ENCODE measurements at places on chromosomes 4 and X.

DNA sequence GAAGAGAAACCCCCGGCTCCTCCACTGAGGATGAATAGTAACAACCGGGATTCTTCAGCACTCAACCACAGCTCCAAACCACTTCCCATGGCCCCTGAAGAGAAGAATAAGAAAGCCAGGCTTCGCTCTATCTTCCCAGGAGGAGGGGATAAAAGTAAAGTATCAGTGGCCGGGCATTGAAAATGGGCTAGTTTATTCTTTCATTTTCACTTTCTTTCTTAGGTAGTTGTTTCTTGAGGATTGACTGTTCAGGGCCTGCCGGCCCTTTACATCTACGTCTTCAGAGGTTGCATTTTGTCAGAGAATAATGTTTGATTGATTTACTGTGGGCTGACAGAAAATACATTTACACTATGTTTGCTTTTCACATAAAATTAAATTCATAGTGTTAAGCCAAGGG, 27.1 kb downstream of the PAK3 start:
- DNase-seq = no peak

- DNase-seq = no peak
Observed at GRCh38 chr4:3384771-3385710, 56.7 kb upstream of the HGFAC start.

DNA sequence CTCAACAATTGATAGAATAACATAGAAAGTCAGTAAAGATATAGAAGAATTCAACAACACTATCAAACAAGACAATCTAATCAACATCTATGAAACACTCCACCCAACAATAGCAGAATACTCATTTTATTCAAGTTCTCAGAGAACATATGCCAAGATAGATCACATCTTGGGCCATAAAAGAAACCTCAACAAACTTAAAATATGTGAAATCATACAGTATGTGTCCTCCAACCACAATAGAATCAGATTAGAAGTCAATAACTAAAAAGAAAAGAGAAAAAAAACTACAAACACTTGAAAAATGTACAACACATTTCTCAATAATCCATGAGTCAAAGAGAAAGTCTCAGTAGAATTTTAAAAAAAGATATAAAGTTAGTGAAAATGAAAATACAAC, 78.6 kb upstream of the LDB2 start:
- no peak for DNase-seq

- no peak for DNase-seq
Observed at GRCh38 chrX:15413101-15413500, 28.9 kb upstream of the VEGFD start.

DNA sequence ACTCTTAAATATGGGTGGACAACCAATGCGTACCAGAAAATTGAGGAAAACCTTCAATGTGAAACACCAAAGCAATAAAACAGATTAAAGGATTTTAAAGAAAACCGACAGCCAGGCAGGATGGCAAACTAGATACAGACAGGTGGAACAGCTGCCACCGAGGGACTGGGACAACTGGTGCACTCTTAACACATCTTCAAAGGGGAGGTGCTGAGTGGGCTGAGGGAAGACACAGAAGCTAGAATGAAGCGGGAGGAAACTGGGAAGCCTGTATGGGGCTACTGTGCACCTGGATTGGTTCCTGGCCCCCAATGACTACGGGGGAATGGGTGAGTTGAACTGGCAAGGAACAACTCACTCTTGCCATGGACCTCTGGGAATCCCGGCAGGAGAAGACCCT, 20.7 kb downstream of the ZNF280C start:
- no peak for DNase-seq

DNA sequence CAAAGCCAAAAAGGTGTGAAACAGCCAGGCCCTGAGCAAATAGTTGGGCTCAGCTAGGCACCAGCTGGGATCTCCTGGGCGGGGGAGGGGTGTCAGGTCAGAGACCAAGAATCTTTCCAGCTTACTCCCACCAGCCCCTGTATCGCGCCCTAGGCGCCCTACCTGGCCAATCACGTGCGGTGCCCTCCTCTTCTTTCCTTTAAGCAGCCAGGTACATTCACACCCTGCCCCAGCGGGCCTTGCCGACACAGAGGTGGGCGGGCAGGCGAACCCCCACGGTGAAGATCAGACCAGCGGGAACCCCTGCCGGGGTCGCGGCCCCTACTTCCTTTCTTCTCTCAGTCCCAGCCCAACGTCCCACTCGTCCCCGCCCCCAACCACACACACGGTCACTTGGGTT, 9.1 kb downstream of the ARHGAP36 start:
- no peak for DNase-seq

- no peak for DNase-seq
Observed at GRCh38 chrX:46673620-46674359, 85.1 kb downstream of the SLC9A7 start.

- no peak for DNase-seq
Observed at GRCh38 chr4:55386073-55386472, 9.7 kb upstream of the TMEM165 start.

DNA sequence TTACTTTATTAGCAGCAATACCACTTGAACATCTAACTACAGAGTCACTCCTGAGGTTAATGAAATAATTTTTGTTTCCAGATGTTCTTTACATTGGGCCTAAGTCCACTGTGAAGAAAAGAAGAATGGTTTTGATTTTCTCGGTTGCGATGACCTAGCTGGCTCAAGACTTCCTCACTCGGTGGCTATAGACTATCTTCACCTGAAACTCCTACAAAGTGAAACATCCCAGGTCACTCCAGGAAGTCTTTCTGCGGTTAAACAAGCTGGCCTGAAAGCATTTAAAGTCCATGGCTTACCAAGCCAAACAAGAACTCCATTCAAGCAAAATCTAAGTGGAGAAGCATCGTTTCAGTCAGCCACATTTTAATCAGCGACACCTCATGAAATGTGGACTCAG, 13.7 kb upstream of the SORBS2 start:
- DNase-seq = no peak

- peak; percentile 80 for DNase-seq
Observed at GRCh38 chrX:45769761-45770582, 569.3 kb upstream of the DIPK2B start.

- peak; percentile 81 for DNase-seq
Observed at GRCh38 chrX:31199056-31199839, 127.4 kb upstream of the FTHL17 start.

GRCh38 chr4:150579551-150580234, 2.3 kb upstream of the MAB21L2 start:
- no peak for DNase-seq

GRCh38 chr4:46999566-46999965, 6.2 kb upstream of the GABRA4 start:
- no peak for DNase-seq

DNA sequence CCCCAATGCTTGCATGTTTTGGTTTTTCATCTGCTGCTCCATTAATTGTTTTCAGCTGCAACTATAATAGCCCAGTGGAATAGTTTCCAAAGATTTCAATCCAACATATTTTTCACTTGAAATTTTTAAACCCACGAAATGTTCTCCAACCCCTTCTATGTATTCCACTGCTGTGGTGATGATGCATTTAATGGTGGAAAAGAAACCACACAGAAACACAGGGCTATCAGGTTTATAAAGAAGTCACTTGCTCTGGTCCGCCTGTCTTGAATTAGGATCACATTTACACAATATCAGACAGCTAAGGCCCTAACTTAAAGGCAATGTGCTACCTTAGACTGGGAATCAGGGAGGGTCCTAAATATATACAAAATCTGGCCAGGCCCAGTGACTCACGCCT, 35.0 kb downstream of the OPHN1 start:
- DNase-seq = no peak

- no peak for DNase-seq
Observed at GRCh38 chrX:150199181-150199580, 163.9 kb upstream of the MAMLD1 start.

DNA sequence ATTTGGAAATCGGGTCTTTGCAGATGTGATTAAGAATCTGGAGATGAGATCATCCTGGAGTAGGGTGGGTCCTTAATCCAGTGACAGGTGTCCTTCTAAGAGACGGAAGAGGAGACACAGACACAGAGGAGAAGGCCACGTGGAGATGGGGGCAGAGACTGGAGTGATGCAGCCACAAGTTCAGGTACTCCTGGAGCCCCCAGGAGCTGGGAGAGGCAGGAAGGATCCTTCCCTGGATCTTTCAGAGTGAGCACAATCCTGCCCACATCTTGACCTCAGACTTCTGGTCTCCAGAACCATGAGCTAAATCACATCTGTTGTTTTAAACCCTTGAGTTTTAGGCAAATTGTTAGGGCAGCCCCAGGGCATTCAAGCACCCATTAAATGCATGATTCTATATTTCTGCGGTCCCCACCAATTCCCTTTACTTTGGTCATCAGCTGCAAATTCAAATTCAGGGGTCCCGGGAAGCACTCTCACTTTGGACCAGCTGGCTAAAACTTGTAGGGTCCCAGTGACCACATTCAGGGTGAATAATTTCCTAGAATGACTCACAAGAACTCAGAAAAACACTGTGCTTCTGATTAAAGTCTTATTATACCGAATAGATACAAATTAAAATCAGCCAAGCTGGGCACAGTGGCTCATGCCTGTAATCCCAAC, 12.8 kb upstream of the AKAP17A start:
- DNase-seq = no peak

GRCh38 chr4:3286335-3287175, 6.3 kb upstream of the RGS12 start:
- no peak for DNase-seq

DNA sequence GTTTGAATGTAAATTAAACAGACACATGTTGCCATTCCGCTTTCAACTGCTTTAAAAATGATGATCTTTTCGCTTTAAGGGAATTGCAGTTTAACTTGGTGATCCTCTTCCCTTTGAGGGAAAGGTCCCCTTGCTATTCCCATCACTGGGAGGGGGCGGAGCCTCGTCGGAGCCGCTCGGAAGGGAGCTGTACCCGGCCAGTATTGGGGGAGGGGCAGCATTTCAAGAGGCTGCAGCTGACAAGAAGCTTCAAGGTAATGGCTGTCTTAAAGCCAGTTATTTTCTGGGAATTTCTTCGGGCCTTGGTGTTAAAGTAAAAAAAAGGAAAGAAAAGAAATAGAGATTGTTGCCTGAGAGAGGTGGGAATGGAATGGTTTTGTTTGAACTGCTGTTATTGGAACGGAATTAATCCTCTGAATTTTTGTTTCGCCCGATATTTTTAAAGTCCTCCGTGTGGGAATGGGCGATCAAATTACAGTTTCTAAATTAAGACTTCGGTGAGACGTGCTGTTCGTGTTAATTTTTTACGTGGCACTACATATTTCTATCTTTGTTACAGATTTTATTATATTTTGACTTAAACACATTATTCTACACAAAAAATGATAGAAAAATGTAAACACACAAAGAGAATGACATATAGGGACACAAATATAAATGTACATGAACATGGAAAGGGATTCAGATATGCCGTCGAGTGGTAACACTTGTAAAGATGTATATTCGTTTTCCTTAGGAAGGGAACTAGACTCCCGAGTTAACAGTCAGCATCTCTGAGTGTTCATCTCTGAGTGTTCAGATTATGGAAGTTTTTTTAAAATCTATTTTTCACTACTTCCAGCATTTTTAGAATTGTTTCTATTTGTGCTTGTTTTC, 9.2 kb downstream of the PWWP3B start:
- DNase-seq = no peak

DNA sequence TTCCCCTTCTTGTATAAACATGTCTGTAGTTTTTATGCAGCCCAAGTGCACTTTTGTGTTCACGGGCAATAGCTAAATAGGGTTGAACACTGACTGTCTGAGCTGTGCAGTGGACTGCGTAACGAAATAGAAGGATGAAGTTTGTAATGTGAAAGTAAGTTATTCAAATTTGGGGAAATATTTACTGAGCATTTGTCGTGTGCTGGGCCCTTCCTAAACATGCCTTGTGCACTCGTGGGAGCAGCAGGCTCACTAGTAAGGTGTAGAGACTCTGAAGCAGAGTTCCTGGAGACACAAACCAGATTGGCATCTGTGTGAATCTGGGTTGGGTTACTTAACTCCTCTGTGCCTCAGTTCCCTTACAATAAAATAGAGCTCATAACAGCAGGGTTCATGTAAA, 51.7 kb upstream of the C1QTNF7 start:
- no peak for DNase-seq

GRCh38 chr4:173647902-173648301, 117.9 kb upstream of the HAND2 start:
- no peak for DNase-seq

DNA sequence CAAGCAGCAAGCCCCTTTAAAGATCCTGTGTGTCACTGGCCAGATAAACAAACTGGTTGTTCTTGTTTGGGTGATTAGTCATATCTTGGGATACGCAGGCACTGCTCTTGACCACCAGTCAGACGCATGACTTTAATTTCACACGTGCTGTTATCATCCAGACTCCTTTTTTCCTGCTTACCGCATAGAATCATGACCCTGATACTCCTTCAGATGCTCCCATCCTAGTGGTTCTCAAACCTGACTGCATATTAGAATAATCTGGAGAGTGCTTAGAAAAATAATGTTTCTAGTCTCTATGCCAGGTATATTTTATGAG, 78.8 kb downstream of the CLDN22 start:
- DNase-seq = no peak

DNA sequence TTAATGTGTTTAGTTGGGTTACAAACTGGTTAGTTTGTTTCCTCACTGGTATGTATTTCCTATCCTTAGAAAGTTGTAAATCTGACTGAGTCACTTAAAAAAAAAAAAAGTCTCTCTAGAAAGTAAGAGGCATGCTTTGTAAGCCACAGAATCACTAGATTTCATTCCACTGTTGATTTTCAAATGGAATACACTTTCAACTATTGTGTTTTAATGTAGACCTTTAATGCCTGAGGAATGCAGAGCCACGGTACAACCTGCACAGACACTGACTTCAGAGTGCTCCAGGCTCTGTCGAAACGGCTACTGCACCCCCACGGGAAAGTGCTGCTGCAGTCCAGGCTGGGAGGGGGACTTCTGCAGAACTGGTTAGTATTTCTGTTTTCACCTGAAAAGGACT, 88.6 kb downstream of the HHIP start:
- no peak for DNase-seq

- DNase-seq = no peak
Observed at GRCh38 chr4:81592701-81593100, 121.0 kb upstream of the RASGEF1B start.

DNA sequence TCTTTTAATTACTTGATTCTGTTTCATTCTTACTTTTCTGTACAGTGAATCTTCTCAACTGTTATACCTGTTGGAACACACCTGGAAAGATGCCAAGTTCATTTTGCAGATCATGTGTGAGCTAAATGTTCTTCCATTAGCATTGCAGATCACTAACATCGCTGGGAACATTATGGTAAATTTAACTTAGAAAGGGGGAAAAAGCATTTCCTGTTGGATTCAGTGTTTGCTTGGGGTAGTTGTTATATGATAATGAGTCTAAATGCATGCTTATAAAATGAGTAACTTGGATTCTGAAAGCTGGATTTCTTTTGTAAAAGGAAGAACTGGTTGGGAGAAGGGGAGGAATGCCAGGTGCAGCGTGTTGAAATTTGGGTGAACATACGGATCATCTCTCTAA, 47.6 kb downstream of the POLA1 start:
- no peak for DNase-seq

DNA sequence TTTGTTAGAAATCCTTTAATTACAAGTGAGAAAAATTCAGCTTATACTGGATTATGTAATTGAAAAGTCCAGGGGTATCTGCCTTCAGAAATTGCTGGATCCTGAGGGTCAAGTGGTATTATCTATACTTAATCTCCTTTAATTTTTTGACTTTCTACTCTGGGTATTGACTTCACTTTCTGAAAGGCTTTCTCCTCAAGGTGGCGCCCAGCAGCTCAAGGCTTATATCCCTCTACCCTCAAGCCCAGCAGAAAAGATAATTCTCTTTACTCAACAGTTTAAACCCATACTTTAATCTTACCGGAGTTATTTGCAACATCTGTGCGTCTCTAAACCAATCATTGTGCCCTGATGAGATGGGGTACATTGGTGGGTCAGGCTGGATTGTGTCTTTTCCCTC, 129.5 kb downstream of the LARP7 start:
- DNase-seq = peak; percentile 1

GRCh38 chr4:128831531-128832242, 22.2 kb downstream of the JADE1 start:
- no peak for DNase-seq

Data from AG09309 (cell line).